Eye (tissue), 1 donor: ENCODE measurements at places on chromosomes 3 and 15.

- DNase-seq: no peak
These were observed 473 bp upstream of the COMMD2 start for GRCh38 chr3:149752788-149753136.

DNA sequence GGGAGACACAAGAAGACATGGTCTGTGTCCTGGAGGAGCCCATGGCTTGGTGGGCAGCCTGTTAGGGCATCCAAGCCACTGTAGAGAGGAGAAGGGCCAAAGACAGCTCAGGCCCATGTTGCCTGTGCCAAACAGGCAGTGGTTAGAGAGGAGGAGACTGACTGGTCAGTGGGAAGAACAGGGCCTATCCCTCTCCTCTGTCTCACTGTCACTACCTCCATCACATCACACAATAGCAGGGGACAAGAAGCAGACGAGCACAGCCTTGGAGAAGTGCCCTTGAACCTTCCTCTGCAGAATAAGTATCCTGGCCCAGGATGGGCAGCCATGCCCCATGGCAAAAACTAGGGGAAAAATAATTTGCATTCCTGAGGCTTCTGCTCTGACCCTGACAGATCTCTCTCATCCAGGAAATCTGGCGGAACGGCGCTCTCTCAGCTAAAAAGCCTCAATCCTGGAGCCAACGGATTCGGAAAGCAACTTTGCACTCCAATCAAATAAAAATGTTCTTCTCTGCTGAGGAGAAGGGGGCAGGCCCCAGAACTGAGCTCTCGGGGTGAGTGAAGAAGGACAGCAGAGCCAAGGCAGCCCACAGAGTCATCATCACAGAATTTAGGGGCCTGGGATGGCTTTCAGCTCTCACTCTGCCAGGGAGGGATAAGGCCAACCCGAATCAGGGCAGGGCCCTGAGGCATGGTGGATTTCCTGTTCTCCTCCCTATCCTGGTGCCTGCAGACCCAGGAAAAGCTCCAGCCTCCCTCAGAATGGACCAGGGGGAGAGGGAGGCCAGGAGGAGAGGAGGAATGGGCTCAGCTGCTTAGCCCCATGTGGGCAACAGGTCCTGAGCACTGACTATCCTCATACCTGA, 1.6 kb downstream of the SHF start:
- DNase-seq: peak; percentile 18

- peak; percentile 66 for DNase-seq
These were observed 339.7 kb downstream of the IL5RA start for GRCh38 chr3:2770451-2770850.

- DNase-seq: no peak
These were observed 29.4 kb downstream of the ZXDC start for GRCh38 chr3:126446301-126446700.

DNA sequence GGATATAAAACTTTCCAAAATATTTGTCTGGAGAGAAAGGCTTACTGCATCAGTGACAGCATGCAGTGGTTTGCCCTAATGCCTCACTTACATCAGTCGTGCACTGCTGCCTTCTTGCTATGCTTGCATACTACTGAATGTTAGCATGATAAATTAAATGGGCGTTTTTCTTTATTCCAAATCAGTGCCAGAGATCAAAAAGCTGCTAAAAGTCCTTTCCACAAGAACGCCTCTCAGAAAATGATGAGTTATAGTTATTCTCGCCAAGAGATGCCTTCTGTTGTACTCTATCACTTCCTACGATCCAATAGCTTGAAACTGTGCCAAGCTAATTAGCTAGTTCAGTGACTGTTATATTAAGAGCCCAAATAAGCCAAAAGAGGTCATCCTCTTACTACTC, 345.8 kb upstream of the ROBO2 start:
- no peak for DNase-seq

- peak; percentile 17 for DNase-seq
These were observed 231.5 kb downstream of the SV2B start for GRCh38 chr15:91331581-91331980.

GRCh38 chr3:151404316-151404715, 19.8 kb upstream of the P2RY12 start:
- DNase-seq: no peak

GRCh38 chr3:93961489-93961888, 12.2 kb downstream of the PROS1 start:
- no peak for DNase-seq

DNA sequence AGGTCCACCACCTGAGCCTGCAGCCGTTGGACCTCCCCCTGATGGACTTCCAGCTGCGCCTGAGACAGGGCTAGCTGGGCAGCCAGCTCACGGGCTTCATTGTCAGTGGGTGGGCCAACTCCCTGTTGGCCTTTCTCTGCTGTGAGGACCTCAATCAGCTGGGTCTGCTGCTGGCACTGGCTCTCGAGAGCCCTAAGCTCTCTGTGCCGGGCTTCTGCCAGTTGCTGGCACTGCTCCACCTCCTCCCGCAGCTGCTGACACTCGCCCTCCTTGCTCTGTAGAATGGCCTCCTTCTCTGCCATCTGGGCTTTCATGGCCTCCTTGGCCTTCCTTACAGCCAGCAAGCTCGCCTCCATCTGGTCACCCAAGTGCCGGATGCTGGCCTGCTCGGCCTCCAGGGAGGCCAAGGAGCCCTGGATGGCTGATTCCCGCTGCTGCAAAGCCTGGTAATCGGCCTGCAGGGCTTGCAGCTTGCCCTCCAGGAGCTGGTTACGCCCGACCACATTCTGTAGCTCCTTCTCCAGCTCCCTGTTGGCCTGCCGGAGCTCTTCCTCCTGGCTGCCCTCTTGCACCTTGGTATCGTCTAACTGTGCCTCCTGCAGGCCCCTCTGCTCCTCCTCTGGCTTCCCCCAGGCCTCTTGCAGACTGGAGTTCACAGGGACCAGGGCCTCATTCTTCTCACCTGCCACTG, 23.8 kb downstream of the CXCR6 start:
- DNase-seq: no peak

DNA sequence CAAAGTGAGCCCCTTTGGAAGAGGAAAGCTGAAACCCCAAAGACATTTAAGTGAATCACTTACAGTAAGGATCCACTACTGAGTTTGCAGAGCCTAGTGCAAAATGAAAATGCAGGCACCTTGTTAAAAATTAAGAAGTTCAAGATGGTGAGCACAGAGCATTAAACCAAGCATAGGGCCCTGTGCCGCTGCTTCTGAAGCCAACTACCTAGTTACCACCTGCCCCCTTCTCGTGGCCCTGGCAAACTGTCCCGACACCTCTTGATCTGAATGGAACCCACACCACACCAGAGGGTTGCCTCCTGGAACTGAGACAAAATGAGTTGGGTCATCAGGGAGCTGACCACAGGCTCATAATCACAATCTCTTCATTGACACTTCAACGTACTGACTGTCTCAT, 25.6 kb downstream of the LRRC2 start:
- no peak for DNase-seq

DNA sequence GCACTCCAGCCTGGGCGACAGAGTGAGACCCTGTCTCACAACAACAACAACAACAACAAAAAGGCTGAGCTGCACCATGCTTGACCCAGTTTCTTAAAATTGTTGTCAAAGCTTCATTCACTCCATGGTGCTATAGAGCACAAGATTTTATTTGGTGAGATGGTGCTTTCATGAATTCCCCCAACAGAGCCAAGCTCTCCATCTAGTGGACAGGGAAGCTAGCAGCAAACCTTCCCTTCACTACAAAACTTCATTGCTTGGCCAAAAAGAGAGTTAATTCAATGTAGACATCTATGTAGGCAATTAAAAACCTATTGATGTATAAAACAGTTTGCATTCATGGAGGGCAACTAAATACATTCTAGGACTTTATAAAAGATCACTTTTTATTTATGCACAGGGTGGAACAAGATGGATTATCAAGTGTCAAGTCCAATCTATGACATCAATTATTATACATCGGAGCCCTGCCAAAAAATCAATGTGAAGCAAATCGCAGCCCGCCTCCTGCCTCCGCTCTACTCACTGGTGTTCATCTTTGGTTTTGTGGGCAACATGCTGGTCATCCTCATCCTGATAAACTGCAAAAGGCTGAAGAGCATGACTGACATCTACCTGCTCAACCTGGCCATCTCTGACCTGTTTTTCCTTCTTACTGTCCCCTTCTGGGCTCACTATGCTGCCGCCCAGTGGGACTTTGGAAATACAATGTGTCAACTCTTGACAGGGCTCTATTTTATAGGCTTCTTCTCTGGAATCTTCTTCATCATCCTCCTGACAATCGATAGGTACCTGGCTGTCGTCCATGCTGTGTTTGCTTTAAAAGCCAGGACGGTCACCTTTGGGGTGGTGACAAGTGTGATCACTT, 2.0 kb downstream of the CCR5 start:
- peak; percentile 48 for DNase-seq

GRCh38 chr15:90957791-90958190, 3.1 kb downstream of the RCCD1 start:
- no peak for DNase-seq

GRCh38 chr3:65901226-65901625, 137.5 kb downstream of the MAGI1 start:
- peak; percentile 53 for DNase-seq

DNA sequence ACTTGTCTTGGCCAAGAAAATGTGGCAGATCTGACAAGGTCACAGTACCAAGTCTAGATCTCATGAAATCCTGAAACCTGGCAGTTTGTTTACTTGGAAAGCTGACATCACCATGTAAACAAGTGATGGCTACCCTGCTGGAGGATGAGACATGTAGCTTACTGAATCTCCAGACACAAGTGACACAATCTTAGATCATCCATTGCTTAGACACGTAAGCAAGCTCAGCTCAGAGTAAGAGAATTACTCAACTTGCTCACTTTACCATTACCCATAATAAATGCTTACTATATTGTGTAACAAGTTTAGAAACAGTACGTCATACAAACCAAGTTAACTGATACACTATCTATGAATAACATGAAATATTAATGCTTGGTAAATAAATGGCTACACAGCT, 263.8 kb downstream of the TBC1D5 start:
- no peak for DNase-seq

DNA sequence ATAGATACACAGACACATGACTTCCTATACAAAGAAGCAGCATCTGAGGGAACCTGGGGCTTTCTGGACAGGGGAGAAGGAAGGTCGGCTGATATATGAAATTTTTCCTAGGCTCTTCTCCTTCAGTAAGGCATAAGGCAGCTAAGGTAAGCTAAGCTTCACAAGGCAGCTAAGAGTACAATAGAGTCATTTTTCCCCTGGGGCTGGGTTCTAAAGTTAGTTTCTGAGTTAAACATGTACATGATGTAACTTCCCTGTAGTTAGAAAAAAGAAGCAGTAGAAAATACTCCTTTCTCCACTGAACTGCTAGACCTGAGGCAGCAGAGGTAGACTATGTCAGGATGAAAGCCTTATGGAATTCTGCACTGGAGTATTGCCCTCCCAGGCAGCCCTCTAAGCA, 109.6 kb downstream of the PLD1 start:
- DNase-seq: no peak

GRCh38 chr3:187951452-187952190, 202.3 kb upstream of the LPP start:
- DNase-seq: no peak

DNA sequence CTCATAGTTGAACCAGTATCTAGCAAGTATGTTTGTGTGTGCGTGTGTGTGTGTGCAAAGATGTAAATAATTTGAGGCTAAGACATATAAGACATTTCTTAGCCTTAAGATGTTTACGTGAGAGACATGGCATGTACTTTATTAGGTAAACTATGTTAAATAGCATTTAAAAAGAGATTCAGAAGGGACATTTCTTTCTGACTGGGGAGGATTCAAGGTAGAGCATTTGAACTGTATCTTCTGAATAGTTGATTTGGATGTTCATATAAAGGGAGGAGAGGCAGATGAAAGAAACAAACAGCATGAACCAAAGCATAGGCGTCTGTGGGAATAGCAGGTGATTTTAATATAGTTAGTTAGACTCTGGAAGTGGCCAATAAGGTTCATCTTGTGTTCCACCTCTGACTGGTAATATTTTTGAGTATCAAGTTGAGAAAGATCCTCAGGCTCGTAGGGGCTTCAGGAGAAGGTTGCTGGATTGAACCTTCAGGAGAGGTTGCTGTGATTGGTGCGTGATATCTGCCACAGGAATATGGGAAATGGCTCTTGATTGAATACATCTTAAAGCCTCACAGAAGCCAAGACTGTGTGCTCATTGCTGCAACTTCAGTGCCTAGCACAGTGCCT, 12.6 kb downstream of the NFKBIZ start:
- no peak for DNase-seq

GRCh38 chr15:71167445-71168165, 52.3 kb downstream of the THSD4 start:
- no peak for DNase-seq

- DNase-seq: peak; percentile 81
These were observed 39.6 kb downstream of the MAP3K13 start for GRCh38 chr3:185402561-185402960.

DNA sequence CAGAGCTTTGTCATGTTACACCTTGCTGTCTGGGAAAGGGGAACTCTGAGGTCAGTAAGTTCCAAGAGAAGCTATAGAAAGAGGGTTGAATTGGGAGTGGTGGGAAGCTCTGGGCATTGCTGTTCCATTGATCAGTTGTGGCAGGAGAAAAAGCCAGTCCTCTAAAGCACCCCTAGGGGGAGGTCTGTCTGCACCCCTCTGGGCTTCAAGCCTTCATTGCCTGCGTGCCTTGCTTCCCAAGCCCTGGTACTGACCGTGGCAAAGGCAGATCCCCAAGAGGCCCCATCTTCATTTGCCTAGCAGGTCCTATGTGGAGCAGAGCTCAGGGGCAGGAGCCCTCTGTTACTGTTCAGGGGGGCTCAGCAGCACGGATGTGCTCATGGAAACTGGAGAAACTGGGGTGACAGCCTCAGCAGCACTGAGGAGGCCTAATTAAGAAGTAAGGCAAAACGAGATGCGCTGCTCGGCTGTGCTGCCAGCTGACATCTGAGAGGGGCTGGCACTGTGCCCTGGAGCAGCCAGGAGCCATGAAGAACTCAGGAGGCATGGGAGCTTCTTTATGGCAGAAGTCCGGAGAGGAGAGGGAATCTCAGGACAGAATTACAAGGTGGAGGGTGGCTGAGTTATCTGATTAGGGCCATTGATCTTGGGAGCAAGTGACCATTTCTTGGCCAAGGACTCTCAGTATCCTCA, 270.9 kb downstream of the RPLP1 start:
- DNase-seq: peak; percentile 34

DNA sequence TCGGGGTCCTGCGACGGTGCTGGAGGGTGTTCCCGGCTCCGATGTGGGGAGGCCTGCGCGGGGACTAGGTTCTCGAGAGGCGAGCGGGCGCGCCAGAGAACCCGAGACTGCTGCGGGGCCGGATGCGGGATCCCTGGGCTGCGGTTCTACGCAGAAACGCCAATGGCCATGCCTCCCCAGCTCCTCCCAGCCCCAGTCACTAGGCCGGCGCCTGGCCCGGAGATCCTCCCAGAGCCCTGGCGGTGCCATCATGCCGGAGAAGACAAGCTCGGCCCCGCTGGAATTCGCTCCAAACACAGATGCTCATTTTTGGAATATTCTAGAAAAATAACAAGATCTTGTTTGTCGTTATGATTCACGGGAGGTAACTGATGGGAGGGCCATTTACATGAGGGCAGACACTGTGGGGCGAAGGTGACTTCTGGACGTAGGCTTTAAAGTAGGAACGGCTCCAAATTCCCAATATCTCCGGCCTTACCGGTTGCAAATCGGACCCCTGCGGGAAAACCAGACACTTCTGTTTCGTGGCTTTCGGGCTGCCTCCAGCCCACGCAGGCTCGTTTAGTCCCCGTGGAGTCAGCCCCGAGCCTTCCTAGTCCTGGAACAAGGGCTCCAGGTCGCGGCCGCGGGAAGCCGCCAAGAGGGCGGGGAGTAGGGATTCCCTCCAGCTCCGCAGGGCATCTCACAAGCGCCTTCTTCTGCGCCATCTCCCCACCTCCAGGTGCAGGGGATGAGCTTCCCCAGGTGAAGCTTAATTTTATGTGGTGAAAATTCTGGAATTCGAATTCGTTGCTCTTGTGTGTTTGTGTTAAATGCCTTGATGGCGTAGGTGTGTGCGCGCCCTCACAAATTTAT, 74.8 kb upstream of the POLG start:
- DNase-seq: peak; percentile 58
